ENCODE measurements at places on chromosomes 11 and 22.
A peak's percentile ranks its signal among the peaks of the same experiment; 100 is the strongest.

DNA sequence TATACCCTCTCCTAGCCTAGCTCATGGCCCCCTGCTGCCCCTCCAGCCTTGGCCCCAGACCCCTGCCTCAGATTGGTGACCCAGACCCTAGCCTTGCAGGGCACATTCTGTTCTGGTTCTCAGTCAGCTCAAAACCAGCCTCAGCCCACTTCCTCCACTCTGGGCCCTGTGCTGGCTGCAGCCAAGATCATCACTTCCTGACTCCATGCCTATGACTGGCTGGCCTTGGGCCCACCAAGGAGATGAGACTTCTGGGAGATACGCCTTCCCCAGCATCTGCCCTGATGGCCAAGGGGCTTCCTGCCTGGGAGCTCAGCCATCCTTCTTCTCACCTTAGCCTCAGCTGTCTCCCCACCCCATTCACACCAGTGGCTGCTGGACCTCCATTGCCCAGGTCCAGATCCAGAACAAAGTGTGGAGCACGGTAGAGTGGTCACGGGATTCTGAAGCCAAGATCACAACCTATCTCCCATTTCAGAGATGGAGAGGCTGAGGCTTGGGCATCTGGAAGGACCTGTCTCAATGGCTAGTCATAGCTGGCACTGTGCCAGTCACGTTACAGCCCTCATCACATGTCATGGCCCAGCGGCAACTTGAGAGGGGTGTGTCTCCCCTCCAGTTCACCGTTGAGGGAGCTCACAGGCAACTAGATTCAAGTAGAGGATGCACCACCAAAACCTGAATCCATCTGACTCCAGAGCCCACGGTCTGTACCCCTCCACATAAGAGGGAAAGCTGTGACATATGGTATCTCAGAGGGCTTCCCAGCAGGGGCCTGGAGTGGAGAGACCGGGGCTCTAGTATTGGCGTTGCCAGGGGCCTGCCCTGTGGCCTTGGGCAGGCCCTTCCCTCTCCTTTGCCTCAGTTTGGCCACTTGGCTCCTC is 43.0 kb upstream of the KLHL35 start:
- peak; percentile 44 for DNase-seq

DNA sequence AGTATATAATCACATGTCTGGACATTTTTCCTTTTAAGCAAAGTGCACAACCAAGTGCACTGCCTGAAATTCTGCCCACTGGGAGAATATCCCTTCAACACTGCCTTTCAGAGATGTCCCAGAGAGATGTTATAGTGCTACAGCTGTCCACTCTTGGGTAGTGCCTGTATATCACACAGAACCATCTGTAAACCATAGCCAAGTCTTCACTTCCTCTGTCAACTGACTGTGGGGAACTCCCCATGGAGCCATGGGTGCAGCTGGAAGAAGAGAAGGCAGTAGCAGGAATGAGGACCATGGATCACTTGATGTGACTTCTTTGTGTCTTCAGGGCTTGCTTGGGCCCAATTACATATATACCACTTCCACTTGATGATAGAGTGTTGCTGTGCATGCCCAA is 44.6 kb upstream of the LIN7C start:
- no peak for DNase-seq

GRCh38 chr11:92329646-92330045 is 105.0 kb downstream of the FAT3 start:
- no peak for DNase-seq

DNA sequence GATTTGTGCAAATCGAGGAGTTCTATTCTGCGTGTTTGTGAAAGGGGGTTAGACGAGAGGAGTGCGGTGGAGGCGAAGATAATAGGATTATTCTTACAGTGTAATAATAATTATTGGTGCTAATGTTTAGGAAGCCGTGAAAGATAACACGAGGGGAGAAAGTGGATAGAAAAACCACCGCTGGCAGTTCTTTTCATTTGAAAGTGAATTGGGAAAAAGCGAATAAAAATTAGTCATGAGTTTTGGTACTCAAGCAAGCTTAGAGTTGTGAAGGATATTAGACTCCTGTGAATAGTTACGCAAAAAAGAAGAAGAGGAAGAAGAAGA is 575 bp downstream of the SLC6A5 start:
- no peak for DNase-seq

- DNase-seq: no peak
These were observed 78.9 kb downstream of the PDE2A start for GRCh38 chr11:72595292-72595684.

DNA sequence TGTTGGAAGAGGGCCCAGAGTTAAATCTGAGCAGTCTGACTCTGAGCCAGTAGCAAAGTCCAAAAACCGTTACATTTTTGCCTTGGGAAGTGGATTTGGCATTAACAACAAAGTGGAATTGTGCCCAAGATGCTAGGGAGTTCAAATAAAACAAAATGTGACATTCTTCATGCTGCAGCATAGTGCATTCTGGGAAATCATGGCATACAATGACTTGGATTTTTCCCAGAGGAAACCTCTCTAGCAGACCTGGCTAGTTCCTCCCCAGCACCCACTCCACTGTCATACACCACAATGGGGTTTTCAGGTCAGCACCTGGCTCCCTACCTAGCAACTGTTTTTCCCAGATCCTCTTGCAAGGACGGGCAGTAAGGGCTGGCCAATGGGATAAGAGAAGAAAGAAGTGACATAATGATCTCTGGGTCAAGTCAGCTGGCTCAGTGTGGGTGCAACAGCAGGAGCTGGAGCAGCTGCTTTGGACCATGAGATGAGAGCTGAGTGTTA is 24.8 kb upstream of the CYB5R3 start:
- no peak for DNase-seq

DNA sequence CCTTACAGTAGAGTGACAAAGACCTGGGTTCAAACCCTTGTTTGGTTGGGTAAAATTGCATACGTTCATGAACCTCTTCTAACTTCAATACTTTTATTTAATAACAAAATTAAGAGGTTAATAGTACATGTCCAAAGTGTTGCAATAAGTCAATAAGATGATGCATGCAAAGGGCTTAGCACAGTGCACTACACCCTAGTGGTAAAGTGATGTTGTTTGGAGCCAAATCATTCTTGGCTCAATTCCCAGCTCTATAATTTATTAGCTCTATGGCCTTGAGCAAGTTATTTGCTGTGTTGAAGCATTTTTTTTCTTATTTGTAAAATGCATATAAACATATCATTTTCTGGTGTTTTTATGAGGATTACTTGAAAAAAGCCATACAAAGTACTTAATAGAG is 945.3 kb downstream of the LRRC4C start:
- DNase-seq: no peak

- DNase-seq: no peak
These were observed 5.7 kb downstream of the NF2 start for GRCh38 chr22:29609139-29609538.

- DNase-seq: no peak
These were observed 129.7 kb downstream of the ST3GAL4 start for GRCh38 chr11:126485021-126485792.

DNA sequence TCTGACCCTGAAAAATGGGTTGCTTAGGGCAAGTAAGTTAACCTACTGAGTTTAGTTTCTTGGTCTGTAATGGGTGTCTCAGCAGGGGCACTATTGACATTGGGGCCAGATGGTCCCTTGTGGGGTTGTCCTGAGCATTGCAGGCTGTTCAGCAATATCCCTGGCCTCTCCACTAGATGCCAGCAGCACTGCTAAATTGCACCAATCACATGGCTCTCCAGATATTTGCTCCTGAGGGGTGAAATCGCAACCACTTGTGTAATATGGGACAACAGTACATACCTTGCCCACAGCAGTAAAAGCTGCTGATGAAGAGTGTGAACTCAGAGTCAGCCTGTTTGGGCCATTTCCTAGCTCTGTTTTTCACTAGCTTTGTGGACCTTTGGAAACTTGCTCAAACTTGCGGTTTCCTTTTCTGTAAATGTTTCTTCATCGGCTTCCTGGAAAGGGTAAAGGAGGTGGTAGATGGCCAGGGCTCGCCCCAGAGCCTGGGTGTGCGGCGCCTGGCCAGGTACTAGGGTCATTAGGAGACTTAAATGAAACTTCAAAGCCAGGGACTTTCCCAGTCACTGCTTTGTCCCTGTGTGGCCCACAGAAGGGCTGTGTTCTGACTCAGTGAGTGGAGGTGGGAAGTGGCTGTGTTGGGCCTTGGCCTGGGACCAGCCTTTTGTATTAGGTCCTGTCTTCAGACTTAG is 13.0 kb downstream of the NCF4 start:
- DNase-seq: no peak

DNA sequence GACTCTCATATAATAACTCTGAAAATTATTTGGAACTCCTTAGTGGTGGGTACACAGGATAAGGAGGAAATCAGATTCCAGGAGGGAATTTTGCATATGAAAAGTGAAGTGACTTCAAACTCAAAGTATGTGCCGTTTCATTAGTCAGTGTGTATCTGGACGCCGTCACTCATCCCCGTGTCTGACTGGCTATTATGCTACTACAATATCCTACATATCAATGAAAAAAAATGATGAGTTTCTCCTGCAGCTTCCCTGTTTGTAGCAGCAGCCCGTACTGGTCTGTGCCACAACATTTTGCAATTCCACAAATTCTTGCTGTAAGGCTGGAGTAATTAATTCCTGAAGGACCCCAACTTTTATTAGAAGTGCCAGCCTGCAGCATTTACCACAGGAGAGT is 16.5 kb downstream of the WT1 start:
- no peak for DNase-seq

GRCh38 chr11:117356126-117356890 is 28.7 kb downstream of the CEP164 start:
- DNase-seq: no peak

- no peak for DNase-seq
These were observed 59.9 kb downstream of the FAM168A start for GRCh38 chr11:73537969-73538368.

DNA sequence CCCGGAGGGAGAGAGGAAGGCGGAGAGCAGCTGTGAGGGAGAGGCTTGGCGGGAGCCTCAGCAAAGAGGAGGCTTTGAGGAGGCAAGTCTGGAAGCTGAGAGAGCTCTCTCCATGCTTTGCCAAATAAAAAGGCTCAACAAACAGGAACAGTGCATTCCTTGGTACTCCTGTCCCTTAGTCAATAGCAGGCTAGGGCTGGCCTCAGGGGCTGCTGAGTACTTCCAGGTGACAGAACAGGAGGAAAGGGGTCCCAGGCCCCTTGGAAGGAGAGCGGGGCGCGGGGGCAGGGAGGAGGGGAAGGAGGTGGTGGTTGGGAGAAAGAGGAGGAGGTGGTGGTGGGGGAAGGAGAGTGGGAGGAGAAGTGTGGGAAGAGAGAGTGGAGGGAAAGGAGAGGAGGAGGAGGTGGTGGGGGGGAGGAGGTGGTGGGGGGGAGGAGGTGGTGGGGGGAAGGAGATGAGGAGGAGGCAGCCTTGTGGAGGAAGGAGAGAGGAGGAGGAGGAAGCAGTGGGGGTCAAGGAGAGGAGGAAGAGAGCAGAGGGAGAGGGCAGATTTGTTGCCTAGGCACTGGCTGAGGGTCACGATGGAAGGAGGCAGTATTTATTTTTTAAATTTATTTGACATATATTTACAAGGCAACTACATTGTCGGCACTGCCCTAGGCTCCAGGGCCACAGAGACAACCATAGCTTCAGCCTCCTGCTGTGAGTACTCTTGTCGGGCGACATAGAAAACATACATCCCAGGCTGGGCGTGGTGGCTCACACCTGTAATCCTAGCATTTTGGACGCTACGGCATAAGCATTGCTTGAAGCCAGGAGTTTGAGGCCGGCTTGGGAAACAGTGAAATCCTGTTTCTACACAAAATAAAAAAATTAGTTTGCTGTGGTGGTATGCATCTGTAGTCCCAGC is 74.2 kb upstream of the ZBED5 start:
- no peak for DNase-seq

DNA sequence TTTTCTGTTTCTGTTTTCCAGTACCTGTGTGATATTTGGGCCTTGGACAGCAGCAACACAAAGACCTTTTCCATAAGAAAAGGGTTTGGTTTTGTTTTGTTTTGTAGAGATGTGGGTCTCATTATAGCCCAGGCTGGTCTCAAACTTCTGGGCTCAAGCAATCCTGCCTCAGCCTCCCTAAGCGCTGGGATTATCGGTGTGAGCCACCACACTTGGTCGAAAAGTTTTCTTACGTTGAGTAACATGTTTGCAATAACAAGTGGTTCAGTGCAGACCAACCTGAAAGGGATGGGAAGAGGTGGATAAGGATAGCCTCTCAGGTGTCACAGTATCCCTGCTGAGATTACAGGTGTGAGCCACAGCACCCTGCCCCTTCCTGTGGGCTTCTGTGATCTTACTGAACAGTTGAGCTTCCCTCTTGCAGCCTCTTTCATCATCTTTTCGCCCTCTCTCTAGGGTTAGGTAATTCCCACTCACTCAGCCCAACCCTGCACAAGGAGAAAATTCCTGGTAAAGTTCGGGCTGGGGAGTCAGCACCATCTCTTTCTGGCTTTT is 3.5 kb upstream of the MRPL48 start:
- no peak for DNase-seq

- no peak for DNase-seq
These were observed 28.2 kb downstream of the GGT5 start for GRCh38 chr22:24216541-24217209.

DNA sequence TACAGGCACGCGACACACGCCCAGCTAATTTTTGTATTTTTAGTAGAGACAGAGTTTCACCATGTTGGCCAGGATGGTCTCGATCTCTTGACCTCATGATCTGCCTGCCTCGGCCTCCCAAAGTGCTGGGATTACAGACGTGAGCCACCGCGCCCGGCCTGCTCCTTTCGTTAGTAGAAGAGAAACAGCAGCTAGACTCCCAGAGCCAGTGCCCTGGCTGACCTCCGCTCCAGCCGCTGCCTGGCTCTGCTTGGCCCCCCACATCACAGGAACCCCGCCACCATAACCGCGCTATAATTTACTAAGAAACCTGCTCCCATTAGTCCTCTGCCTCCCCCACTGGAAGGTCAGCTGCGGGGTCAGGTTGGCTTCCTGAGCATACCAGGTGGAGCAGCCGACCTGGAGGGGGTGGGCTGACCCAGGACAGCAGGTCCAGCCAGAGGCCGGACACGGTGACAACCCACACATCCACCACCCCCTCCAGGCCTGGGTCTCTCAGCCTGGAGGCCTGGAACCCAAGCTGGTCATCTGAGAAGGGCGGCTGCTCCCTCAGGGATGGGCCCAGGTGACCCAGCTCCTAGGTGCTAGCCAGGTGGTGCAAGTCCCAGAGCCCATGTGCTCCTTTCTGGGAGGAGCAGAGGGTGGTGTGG is 7.5 kb upstream of the POLDIP3 start:
- no peak for DNase-seq

DNA sequence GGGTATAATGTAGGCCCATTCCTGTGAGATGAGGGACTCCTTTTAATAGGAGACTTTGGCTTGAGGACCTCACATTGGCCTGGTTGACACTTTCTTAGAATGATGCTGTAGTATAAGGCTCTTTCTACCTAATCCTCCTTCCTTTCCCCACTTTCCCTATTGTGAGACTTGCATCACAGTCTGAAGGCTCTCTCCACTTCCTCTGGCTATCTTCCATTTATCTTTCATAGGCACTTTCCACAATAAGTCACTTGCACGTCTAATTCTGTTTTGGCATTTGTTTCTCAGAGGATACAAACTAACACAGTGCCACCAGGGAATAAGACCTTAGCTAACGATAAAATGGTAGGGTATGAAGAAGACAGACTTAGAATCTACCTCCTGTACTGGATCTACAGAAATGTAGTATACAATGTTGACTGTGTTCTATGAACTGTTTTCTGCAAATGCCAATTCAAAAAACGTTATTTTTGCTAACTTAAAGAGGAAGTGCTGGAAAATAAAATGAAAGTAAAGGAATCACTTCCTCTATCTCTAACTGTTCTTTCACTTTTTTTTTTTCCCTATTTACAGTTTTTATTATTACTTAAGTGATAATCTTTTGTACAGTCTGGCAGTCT is 17.9 kb upstream of the PDE3B start:
- no peak for DNase-seq

All from NCI-H187 treated with DMSO at 0.1 percent for 48 hours (cell line).